ENCODE measurements at places on chromosomes 3 and 15.

DNA sequence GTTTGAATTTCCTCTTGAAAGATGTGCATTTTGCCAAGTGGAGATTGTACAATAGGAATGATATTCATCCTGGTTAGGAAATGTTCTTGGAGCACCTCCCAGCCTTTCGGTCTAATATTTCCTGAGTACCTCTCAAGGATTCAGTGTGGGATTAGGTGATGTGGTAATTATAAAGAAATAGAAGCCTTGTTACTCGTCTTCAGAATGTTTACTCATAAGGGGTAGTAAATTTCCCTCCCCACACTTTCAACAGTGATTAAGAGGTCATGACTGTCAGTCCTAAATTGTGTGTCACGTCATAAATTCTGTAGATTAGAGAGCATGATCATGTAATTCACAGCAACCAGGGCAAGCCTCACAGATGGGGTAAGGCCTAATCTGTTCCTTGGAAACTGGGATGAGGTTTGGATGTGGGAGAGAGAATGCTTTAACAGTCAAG is 633.1 kb upstream of the TBL1XR1 start:
- no peak for DNase-seq

DNA sequence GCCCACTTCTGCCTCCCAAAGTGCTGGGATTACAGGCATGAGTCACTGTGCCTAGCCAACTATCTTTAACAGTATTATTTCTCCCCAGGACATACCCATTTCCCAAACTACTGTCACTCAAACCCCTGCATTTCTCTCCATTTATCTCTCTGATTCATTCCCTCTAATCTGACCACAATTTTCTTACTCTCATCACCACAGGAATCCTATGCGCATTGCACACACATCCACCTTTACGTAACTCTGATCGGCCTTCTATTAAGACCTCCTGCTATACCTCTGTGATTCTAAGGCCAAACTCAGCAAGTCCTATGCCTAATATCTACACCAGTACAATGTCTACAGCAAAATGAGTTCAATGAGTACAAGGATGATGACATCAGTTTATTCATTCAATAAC is 235.0 kb downstream of the ULK4 start:
- no peak for DNase-seq

DNA sequence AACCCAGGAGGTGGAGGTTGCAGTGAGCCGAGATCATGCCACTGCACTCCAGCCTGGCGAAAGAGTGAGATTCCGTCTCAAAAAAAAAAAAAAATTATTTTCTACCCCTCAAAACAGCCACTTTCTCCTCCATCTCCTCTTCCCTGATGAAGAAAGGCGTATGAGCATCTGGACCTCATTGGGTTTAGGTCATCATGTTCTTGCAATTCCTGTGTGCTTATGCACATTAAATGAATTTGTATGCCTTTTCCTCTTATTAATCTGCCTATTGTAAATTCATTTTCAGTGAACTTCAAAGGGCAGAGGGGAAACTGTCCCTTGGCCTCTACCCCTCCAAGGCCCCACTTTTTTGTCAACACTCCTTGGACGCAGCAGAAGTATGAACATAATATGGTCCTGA is 117.8 kb downstream of the RPLP1 start:
- DNase-seq, result no peak

- no peak for DNase-seq
Observed at GRCh38 chr3:29559741-29560465, 279.0 kb downstream of the RBMS3 start.

GRCh38 chr3:178170698-178171535 is 365.3 kb upstream of the KCNMB2 start:
- no peak for DNase-seq

GRCh38 chr3:175404621-175405020 is 545.5 kb downstream of the NAALADL2 start:
- no peak for DNase-seq

- DNase-seq, result peak; percentile 64
Observed at GRCh38 chr15:70492240-70493177, 270.8 kb downstream of the UACA start.

DNA sequence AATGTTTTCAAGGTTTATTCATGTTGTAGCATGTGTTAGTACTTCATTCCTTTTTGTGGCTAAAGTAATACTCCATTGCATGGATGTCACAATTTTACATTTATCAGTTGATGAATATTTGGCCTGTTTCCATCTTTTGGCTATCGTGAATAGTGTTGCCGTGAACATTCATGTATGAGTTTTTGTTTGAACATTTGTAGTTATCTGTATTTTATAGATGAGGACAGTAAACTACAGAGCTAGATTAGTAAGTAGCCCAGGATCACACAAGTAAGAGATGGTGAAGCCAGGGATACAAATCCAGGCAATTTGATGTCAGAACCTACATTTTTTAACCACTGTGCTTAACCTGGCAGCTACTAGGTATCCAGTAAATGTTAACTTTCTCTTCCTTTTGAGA is 63.2 kb downstream of the ASTE1 start:
- DNase-seq, result no peak

- DNase-seq, result no peak
Observed at GRCh38 chr15:44317423-44318058, 29.0 kb downstream of the GOLM2 start.

GRCh38 chr15:69099941-69100340 is 60.5 kb upstream of the GLCE start:
- DNase-seq, result no peak

DNA sequence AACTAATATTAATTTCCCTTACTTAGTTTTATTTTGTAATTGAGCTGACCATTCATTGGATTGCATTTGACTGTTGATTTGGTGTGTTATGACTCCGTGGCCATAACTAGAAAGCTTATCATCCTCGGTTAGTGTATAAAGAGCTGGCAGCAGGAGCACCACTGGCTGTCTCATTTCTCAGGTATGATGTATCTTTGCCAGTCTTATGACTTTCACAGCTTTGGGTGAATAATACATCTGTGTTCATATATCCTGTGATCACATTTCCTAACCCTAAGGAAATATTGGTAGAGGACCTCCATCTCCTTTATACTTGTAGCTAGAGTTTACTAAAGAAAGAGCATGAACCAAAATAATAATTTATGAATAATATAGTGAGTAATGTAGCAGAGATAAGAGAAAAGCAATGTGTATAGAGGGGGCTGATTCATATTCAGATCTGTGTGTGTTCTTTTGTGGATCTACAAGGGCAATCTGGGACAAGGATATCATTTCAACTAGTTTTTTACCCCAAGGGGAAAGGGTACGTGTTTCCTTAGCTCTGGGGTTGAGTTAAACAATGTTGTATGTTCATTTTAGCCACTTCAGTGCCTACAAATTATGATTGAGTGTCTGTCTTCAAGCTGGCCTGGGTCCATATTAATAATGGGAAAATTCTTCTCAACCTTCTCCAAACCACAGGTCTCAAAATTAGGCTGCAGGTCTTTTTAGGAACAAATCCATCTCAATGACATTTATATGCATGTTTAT is 901.7 kb downstream of the NTRK3 start:
- no peak for DNase-seq

DNA sequence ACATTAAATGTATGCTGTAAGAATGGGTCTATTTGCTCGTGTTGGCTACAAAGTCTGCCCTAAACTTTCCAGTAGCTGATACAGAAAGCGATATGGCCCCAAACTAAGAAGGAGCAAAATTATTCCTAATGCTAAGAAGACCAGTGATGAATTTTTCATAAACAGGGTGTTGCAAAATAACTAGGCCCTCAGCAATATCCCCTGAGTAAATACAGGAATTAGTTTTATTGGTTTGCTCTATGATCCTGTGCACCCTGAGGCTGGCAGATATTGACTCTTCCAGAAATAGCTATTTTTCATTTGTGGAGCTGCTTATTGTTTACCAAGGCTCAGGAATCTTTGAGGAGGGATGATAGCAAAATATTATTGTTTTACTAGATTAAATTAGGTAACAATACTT is 60.9 kb upstream of the CCNL1 start:
- no peak for DNase-seq

DNA sequence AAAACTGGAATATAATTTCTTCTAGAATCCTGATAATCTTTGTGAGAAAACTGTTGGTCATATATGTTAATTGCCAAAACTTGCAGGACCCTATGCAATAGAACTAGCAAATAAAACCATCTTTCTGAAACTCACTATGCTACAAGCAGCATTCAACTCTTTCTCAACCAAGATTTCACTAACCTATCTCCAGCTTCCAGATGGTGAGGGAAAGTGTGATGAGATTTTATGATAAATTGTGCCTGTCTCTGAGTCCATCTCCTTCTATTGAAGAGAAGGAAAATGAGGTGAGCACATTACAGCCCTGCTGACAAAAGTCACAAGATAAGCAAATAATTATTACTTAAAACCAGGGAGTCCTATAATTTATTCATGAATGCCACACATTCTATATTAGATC is 44.1 kb upstream of the UBE2Q2 start:
- no peak for DNase-seq

DNA sequence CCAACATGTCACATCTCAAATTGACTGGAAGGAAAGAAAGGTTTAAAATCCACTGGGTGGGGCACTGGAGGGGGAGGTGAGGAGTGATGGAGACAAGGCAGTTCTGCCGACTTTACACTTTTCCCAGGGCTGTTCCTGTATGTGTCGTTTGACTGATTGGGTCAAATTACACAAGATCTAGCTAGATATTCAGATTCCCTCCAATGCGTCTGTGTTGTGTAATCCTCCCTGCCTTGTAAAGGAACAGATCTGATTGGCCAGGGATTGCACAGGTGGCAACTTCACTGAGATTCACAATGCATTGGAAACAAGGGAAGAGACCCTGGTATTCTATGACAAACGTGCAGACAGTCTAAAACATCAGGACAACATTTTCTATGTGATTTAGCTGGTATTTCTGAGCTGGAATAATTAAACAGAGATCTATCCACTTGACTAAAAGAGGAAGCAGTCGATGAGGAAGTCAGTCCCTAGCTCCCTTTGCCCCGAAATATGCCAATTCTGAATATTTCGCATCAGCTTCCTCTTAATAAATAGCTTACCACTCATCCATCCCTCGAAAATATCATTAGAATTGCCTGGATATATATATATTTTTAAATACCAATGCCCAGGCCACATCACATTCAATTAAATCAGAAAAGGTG is 312.9 kb downstream of the RORA start:
- no peak for DNase-seq

DNA sequence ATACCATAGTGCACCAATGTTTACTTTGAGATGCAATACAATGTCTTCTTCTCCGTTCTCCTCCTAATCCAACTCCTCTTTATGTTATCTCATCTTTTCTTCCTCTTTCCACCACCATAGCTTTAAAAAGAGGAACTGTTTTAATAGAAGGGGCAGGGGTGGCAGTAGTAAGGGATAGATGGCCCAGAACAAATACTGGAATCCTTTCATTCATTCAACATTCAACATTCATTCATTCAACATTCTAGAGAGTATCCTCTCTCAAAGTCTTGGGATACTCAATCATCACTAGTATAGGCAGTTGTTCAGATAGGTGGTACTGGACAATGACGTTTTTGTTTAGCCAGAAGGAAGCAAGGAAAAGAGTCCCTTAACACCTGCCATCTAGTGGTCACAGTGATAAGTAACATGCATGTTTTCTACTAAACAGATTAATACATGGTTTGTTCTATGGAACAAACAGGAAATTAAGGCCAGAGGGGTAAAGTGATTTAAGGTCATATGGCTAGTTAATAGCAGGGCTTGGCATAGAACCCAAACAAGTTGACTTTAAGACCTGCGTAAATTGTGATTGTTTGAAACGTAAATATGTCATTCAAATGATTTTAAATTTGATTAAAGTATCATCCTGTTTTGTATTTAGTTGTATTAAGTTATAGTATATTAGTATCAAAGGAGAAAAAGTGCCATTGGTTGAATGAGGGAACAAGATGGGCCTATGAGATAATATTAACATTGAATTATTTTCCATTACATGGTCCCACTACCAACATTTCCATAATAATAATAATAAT is 26.9 kb upstream of the EHHADH start:
- DNase-seq, result no peak

GRCh38 chr3:9590282-9590791 is 36.7 kb upstream of the LHFPL4 start:
- no peak for DNase-seq

DNA sequence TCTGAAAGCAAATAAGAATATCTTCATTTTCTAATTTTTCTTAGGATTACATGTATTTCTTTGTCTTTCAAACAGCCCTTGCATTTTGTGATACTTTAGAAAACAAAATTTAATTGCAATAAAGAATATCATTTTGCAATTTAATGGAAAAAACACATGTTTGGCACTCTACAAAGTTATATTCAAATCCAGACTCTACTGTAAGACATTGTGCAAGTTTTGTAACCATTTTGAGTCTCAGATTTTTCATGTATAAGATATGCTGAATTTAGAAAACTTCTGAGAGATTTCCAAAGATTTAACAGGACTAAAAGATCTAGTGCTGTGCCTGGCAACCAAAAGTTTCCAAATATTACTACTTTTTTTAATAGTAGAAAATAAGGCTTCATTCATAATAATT is 187.1 kb upstream of the AGTR1 start:
- DNase-seq, result no peak

DNA sequence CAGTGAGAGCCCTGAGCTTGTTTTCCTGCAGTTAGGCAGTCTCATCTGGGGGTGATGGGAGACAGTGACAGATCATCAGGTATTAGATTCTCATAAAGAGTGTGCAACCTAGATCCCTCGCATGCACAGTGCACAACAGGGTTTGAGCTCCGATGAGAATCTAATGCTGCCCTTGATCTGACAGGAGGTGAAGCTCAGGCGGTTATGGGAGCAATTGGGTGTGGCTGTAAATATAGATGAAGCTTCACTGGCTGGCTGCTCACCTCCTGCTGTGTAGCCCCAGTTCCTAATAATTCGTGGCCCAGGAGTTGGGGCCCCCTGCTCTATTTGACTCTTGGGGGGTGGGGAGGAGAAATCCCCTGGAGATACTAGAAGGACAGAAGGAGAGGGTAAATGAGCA is 309.4 kb upstream of the STT3B start:
- DNase-seq, result no peak

GRCh38 chr15:39828374-39828931 is 45.8 kb upstream of the FSIP1 start:
- DNase-seq, result no peak

GRCh38 chr15:85718981-85719380 is 75.7 kb downstream of the KLHL25 start:
- no peak for DNase-seq

GRCh38 chr3:17672506-17672905 is 69.9 kb downstream of the TBC1D5 start:
- no peak for DNase-seq

DNA sequence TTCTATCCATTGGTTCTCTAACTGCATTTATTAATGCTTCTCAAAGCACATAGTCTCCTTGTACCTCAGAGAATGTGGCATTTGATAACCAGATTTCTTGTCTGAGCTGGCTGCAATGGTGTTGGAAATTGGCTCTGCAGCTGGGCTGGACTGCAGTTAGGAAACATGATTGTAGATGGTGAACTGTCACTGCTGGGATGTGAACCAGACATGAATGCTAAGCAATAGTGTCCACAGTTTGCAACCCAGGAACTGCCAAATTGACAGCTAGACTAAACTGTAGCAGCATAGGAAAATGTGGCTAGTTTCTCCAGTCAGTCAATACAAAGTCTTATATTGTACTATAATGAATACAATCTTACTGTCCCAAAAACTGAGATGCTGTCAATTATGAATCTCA is 656.6 kb upstream of the GOLIM4 start:
- DNase-seq, result no peak

GRCh38 chr3:125374501-125374995 is 577 bp downstream of the ZNF148 start:
- DNase-seq, result peak; percentile 10

GRCh38 chr15:69424001-69424400 is 9.9 kb downstream of the KIF23 start:
- no peak for DNase-seq

Measured in activated CD8-positive, alpha-beta memory T cell treated with anti-CD3 and anti-CD28 coated beads for 48 hours (primary cell).